GM18507 (cell line): ENCODE measurements at places on chromosomes 6 and 20.

GRCh38 chr6:32406857-32407256, at the start of gene BTNL2:
Gene BTNL2 (minus strand): TSS chr6:32407181. CDS start chr6:32407123, 58 bp downstream.
- no peak for DNase-seq

GRCh38 chr20:8656335-8656734, 412.6 kb upstream of the PLCB4 start:
- no peak for DNase-seq

GRCh38 chr6:87213364-87213763, 58.0 kb downstream of the ZNF292 start:
- no peak for DNase-seq

DNA sequence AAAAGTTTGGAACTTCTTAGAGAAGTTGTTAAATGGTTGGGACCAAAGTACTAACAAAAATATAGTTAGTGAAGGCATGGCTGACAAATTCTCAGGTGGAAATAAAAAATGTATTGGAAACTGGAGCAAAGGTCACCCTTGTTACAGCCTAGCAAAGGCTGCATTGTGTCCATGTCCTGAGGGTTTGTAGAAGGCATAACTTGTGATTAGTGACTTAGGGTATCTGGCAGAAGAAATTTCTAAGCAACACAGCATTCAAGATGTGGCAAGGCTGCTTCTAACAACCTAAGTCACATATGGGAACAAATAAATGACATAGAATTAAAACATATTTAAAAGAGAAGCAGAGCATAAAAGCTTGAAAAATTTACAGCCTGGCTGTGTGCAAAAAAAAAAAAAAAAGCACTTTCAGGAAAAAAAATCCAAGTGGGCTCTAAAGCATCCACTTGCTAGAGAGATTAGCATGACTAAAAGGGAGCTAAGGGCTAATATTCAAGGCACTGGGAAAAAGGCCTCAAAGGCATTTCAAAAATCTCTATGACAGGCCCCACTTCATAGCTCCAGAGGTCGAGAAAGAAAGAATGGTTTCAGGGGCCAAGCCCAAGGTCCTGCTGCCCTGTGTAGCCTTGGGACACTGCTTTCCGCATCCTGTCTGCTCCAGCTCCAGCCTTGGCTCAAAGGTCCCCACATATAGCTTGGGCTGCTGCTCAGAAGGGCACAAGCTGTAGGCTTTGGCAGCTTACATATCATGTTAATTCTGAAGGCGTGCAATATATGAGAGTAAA, 453.2 kb upstream of the PTCHD4 start:
- no peak for DNase-seq

DNA sequence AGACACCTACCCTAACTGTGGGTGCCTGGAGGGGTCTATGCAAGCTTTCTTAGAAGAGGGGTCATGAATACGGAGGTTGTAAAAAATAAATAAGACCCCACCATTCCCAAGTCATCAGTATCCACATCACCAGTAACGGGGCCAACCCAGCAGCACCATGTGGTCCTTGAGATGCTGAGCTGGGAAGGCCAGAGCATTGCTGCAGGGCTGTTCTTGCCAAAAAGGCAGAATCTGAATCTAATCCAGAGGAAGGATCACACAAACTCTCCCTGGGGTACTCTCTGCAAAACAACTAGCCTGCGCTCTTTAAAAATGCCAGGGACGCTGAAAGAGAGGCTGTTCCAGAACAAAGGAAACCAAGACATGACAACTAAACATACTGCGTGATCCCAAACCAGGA, 43.2 kb downstream of the SSR1 start:
- DNase-seq, result no peak

DNA sequence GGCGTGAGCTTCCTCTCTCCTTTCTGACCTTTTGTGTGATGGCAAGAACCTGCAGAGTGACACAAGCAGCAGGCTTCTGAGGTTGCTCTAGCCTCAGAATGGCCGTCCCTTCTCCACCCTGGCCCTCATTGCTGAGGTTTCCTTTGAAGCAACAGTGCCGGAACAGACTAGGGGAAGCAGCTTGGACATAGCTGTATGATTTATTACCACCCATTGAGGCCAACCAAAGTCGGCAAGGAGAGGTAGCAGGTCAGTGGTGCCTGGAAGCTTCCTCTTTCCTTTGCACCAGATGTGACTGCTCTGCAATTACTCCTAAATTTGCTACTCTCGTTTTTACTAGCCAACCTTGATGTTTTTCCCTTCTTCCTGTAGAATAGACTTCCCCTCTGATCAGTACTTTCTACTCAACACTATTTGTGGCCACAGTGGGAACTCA, 31.4 kb downstream of the PTPN1 start:
- DNase-seq, result no peak

GRCh38 chr6:83113258-83113657, 45.8 kb downstream of the DOP1A start:
- DNase-seq, result no peak

GRCh38 chr6:34745277-34746103, 11.8 kb upstream of the SNRPC start:
- DNase-seq, result no peak

DNA sequence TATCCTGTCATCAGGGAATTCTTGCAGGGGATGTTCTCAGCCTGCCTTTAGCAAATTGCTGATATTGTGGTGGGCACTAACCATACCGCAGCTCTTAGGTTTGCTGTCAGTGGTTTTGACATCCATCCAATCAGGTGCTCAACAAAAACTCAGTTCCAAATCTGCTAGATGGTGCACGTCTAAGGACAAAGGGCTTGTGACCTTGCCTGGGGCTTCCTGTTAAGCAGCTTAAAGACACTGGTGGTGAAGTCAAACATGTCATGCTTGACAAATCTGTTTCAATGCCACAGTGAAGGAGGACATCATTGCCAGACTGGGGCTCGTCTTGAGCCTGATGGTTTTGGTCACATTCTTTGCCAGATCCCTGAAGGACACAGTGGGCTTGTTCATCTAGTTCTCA, 179.8 kb upstream of the NOX3 start:
- DNase-seq, result no peak

DNA sequence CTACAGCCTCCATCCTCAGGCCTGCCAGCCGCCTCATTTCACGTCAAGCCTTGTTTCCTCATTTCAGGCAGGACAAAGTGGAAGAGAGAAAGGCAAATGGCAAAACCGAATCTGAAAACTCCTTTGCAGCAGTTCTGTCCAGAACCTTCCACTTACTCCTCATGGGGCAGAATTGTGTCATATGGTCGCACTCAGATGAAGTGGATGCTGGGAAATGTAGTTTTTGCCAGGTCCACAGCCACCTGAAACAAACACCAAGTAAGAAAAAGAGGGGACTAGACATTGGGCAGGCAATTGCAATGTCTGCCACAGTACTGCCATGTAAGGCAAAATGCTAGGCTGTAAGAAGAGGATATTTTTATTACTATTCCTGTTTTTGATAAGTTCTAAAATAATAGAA, 44.9 kb downstream of the ISM1 start:
- no peak for DNase-seq

GRCh38 chr6:153013438-153013837, 10.9 kb upstream of the MTRF1L start:
- DNase-seq, result no peak

- no peak for DNase-seq
Measured at GRCh38 chr20:366041-366718, 14.4 kb upstream of the TRIB3 start.

- DNase-seq, result peak; percentile 68
Measured at GRCh38 chr6:116461932-116462885, 1.0 kb downstream of the CALHM6 start.

DNA sequence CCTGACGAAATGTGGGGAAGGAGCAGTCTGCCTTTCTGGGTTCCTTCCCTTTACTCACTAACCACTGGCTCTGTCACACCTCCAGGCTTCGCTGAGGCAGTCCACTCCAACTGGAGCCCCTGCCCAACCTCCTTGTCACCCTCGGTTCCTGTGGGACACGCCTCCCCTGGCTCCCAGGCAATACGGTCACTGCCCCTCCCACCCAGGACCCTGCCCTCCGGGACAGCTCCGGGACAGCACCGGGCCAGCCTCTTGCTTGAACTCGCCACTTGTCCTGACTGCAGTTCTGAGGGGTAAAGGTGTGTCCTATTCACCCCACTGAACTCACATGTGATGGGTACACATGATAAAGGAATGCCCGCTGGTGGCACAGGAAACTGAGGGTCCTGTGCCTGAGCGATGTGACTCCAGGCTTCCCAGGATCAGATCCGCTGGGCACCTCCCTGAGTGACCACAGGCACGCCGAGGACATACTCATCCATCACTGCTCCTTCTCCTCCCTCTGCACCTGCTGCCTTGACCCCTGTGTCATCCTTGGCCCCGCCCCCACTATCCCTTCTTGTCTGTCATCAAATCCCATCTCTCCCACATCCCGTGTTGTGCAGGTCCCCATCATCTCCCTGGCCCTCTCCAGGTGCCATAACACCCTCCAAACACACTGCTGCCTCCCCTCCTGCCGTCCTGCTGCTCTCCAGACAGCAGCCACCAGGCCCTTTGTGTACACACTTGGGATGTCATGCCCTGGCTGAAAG, 7.9 kb downstream of the SDCBP2 start:
- DNase-seq, result no peak

- DNase-seq, result no peak
Measured at GRCh38 chr6:156309017-156309416, 468.2 kb upstream of the ARID1B start.

DNA sequence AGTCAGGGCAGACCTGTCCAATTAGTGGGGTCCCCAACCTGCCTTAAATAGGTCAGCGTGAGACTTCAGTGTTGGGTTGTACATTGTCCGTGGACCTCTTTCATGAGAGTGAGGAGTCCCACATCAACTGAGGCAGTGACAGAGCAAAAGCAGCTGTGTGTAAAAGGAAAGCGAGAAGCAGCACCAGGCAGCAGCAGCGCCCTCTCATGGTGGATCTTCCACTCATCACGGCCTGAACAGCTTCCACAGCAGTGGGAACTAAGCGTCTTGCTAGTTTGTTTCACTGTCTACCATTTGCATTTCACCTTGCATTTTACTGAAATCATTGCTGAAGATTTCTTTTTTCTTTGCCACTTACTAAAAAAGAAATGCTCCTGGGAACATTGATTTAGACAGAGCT, 333.8 kb downstream of the PKHD1 start:
- no peak for DNase-seq

DNA sequence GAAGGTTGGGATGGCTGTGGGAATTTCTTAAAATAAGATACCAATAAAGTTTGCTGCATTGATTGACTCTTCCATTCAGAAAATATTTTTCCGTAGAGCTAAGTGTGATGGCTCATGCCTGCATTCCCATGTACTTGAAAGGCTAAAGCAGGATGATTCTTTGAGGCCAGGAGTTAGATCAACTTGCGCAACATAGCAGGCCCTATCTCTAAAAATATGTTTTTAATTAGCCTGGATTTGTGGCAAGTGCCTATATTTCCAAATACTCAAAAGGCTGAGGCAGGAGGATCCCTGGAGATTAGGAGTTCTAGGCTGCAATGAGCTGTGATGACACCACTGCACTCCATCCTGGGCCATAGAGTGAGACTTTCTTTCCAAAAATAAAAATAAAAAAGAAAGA, 431.2 kb upstream of the PTCHD4 start:
- no peak for DNase-seq

DNA sequence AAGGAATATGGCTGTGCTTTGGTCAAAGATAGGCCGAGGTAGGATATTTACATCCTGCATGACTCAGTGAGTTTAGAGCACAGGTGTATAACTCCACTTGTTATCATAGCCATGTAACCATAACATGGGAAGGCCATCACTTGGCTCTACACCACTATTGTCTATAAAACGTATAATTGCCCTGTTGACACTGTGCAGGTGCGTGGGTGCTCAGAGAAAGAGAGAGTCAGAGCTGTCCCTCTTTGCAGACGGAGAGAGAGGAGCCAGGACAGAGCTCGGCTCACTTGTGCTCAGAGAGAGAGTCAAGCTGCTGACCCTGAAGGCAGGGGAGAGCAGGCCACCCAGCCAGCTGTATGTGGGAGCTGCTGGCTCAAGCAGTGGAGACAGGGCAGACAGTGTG, 46.0 kb downstream of the OR2B6 start:
- no peak for DNase-seq

GRCh38 chr6:116562614-116563013, 8.7 kb upstream of the RWDD1 start:
- no peak for DNase-seq

DNA sequence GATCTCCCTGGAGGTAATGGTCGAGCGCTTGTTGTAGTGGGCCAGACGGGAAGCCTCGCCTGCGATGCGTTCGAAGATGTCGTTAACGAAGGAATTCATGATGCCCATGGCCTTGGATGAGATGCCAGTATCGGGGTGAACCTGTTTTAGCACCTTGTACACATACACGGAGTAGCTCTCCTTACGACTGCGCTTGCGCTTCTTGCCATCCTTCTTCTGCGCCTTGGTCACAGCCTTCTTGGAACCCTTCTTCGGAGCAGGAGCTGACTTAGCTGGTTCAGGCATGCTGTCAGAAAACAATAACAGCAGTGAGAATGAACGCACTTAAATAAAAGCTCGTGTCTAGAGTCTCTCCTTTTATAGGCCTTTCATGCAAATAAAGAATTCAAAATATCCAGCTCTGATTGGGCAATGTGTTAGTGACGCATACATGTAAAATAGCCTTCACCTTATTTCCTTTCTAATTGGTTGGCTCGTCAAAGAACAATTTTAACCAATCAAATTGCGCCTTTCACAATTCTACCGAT, 129.2 kb downstream of the HFE start:
- DNase-seq, result no peak

- DNase-seq, result no peak
Measured at GRCh38 chr20:5789827-5790226, 39.6 kb downstream of the SHLD1 start.

DNA sequence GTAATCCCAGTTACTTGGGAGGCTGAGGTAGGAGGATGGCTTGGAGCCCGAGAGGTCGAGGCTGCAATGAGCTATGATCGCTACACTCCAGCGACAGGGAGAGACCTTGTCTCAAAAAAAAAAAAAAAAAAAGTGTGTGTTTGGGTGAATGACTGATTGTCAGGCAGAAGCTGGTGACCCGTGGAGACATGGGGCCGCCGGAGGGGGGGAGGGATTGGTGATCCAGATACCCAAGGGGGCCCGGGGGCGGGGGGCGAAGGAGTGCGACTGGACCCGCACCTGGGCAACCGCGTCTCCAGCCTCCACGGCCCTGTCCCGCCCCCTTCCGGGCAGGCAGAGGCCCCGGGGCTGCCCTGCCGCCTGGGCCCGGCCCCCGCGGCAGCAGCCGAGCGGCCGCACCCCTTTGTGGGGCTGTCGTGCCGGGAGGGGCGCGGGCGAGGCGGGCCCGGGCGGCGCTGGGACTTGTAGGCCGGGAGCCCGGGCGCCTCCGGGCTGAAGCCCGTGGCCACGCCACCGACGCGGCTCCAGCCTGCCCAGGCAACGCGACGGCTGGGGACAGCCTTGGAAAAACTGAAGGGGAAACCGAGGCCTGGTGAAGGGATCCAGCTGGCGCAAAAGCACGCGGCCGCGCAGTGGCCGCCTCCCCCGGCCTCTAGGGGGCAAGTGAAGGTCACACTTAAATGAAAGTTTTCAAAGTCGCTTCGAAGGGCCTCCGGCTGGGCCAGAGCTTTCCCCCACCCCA, 2.1 kb upstream of the RBM38 start:
- no peak for DNase-seq

DNA sequence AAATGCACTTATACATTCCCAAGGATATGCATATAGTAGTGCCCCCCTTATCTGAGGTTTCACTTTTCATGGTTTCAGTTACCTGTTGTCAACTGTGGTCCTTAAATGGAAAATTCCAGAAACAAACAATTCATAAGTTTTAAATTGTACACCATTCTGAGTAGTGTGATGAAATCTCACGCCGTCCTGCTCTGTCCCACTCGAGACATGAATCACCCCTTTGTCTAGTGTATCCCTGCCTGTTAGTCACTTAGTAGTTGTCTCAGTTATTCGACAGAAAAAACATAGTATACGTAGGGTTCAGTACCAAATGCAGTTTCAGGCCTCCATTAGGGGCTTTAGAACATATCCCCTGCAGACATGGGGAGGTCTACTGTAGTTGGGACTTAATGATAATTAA, 57.0 kb downstream of the MAP1LC3A start:
- no peak for DNase-seq
